ENCODE measurements at places on chromosomes 6 and 20.

DNA sequence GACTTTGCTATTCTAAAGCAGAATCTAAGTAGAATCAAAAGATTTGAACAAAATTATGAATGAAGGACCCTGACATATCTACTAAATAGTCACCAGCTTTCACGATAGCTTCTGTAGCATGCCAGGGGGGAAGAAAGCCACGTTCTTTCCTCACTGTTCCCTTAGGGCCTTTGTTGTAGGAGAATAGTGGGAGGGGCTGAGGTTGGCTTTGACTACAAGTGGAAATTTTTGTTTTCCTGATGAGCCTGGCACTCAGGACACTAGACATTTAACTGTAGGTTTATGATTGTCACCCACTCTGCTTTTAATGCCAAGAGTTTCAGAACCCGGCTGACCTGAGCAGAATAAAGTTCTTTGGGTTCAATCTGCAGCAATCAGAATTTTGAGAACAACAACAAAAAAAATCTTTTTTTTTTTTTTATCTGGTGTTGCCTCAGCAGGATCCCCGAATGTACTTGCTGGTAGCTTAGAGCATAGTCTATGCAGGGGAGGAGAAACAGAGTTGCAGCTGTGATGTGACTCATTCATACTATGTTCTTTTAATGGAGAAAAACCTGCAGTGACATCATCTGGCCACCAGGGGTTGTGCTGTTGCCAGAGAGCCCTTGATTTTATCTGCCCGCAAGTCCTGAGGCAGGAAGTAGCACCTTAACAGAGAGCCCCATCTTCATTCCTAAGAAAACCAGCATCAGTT lies 38.5 kb downstream of the TPD52L1 start:
- peaks cover 5% of the 10 kb centered on the region for H3K4me1 ChIP-seq
- DNase-seq, result peak; percentile 25

DNA sequence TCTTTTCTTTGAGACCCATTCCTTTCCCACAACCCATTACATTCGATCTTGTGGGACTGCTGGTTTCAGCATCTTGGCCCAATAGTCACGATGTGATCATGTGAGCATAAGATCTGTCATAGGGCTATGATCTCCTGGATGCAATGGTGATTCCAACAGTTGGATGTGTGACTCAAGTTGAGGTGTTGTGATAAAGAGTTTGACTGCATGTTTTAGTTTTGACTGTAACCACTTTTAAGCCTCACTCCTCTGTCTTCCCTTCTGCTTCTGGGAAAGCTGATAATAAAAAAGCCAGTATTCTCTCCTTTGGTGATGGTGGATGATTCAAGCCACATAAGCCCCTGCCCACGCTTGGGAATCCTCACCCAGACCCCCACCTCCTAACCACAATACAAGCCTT lies 117.0 kb upstream of the ASCC3 start:
- no peaks in the 10 kb centered on the region for H3K27me3 ChIP-seq
- H3K27ac ChIP-seq, result no peak overlapping the region
- H3K4me3 ChIP-seq, result no peak overlapping the region
- H3K36me3 ChIP-seq, result no peaks in the 10 kb centered on the region
- no peaks in the 10 kb centered on the region for H3K4me1 ChIP-seq

GRCh38 chr6:107237992-107238660 lies 122.8 kb upstream of the BEND3 start:
- DNase-seq, result no peak
- H3K4me3 ChIP-seq, result no peak overlapping the region
- H3K4me1 ChIP-seq, result no peaks in the 10 kb centered on the region
- no peak overlapping the region for H3K27ac ChIP-seq

- H3K4me1 ChIP-seq, result peaks cover 30% of the 10 kb centered on the region
- DNase-seq, result peak; percentile 89
- no peaks in the 10 kb centered on the region for H3K27me3 ChIP-seq
- H3K27ac ChIP-seq, result peak overlapping the region; percentile 97
These were observed 31.9 kb upstream of the TXLNB start for GRCh38 chr6:139323511-139324300.

DNA sequence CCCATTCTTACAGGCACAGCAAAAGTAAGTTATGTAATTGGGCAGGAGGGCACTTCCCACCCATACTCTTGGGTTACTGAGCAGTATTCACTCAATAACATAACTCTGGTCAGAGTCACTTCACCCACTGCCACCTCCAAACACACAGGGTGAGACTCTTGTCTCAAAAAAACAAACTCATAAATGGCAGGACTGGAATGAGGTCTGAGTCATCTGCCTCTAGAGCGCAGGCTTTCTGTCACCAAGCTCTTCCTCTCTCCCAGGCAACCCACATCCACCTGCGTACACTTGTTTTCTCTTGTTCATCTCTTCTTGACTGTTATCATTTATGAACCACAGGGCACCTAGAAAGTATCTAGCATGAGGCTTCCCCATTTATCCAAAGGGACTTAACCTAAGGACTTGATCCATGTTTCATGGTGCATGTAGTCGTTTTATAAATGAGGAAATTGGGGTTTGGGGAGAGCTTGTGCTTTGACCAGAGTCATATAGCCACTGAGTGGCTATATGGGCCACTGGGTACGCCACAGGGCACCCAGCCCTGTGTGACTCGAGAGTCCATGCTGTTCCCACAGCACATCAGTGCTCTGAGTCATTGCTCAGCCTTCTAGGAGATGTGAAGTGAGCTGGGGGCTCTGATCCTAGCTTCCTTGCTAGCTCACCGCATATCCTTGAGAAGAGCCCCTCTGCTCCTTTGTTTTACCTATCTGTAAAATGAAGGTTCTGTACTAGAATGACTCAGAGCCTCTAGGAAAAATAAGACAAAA lies 22.4 kb downstream of the C20orf173 start:
- no peaks in the 10 kb centered on the region for H3K27me3 ChIP-seq
- DNase-seq, result no peak
- H3K36me3 ChIP-seq, result peaks cover 96% of the 10 kb centered on the region

- H3K27ac ChIP-seq, result no peak overlapping the region
- H3K4me1 ChIP-seq, result peaks cover 3% of the 10 kb centered on the region
- no peaks in the 10 kb centered on the region for H3K36me3 ChIP-seq
- peaks cover 3% of the 10 kb centered on the region for H3K27me3 ChIP-seq
- H3K4me3 ChIP-seq, result no peak overlapping the region
- no peak for DNase-seq
These were observed 159.6 kb upstream of the PMEPA1 start for GRCh38 chr20:57869291-57869950.

DNA sequence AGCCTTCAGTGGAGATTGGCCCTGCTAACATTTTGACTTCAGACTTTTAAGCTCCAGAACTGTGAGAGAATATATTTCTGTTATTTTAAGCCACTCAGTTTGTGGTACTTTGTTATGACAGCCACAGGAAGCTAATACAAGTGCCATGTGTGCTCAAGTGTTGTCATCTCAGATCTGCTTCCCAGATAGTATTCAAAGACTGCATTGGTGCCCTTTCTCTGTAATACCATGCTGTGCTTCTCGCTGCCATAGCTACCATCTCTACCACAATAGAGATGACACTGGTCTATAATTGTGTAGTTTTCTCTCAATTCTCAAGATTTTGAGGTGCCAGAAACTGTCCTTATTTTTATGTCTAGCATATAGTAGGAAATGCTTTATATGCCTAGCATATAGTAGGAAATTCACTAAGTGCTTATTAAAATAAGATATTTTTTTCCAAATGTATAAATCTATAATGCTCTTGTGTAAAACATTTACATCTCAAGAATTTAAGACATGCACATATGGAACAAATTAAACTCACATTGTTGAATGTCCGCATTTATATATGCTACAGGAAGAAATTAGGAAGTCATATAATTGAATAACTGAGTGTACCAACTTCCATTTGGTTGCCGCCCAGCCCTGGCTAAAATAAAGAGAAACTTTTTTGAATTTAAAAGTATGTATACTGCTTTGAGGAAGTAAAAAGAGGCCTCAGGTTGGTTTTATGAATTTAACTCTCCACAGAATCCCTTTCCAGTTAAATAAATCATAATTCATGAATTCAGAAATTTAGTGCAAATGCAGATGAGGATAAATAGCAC lies 77.6 kb downstream of the TPBG start:
- no peak overlapping the region for H3K27ac ChIP-seq
- H3K36me3 ChIP-seq, result no peaks in the 10 kb centered on the region

DNA sequence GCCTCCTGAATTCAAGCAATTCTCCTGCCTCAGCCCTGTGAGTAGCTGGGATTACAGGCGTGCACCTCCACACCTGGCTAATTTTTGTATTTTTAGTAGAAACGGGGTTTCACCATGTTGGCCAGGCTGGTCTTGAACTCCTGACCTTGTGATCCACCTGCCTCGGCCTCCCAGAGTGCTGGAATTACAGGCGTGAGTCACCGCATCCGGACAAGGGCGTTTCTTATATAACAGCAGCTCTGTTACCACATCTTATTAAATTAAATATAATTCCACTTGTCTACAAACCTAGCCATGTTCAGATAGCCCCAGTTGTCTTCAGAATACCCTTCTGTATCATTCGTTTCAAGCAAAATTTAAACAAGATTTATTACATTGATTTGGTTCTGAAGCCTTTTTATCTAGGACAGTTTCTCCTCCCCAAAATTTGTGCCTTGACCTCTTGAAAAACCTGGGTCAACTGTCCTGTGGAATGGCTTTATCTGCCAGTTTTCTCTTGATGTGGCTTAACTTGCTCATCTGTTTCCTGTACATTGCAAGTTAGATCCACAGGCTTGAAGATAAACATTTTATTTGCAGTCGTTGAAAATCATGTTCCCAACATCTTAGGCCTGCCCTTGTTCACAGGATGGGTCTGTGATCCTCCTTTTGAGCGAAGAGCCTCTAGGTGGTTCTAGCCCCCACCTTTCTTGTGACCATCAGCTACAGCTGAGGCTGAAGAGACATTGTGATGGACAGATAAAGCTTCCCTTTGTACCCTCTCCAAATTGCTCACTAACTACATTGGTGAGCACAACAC lies 132.2 kb downstream of the ARID1B start:
- no peak overlapping the region for H3K27ac ChIP-seq
- peaks cover 17% of the 10 kb centered on the region for H3K4me1 ChIP-seq
- H3K36me3 ChIP-seq, result no peaks in the 10 kb centered on the region
- H3K4me3 ChIP-seq, result no peak overlapping the region
- DNase-seq, result no peak

GRCh38 chr20:346033-346639 lies 775 bp upstream of the NRSN2 start:
- DNase-seq, result no peak
- peaks cover 23% of the 10 kb centered on the region for H3K4me1 ChIP-seq
- H3K27me3 ChIP-seq, result no peaks in the 10 kb centered on the region
- H3K36me3 ChIP-seq, result no peaks in the 10 kb centered on the region

GRCh38 chr6:116352515-116353471 lies 18.0 kb upstream of the DSE start:
- no peak overlapping the region for H3K27ac ChIP-seq
- no peaks in the 10 kb centered on the region for H3K27me3 ChIP-seq
- H3K4me3 ChIP-seq, result no peak overlapping the region
- H3K4me1 ChIP-seq, result no peaks in the 10 kb centered on the region
- no peak for DNase-seq

DNA sequence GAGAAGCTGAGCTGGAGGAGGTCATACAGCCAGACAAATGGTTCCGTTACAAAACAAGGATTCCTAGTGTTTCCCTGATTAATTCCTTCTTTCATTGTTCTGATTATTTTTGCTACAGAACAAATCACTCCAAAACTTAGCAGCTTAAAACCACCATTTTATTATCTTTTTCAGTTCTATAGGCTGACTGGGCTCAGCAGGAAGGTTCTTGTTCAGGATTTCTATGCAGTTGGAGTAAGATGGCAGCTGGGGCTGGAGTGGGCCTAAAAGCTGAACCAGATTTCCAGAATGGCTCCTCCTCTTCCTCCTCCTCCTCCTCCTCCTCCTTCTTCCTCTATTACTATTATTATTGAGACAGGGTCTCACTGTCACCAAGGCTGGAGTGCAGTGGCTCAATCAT lies 112.2 kb upstream of the SHLD1 start:
- no peaks in the 10 kb centered on the region for H3K27me3 ChIP-seq
- H3K4me3 ChIP-seq, result no peak overlapping the region
- no peak overlapping the region for H3K27ac ChIP-seq
- H3K36me3 ChIP-seq, result no peaks in the 10 kb centered on the region
- peaks cover 6% of the 10 kb centered on the region for H3K4me1 ChIP-seq

- no peak for DNase-seq
- H3K27me3 ChIP-seq, result no peaks in the 10 kb centered on the region
- no peak overlapping the region for H3K27ac ChIP-seq
- no peak overlapping the region for H3K4me3 ChIP-seq
- peaks cover 48% of the 10 kb centered on the region for H3K36me3 ChIP-seq
- H3K4me1 ChIP-seq, result no peaks in the 10 kb centered on the region
These were observed 9.1 kb downstream of the MTG2 start for GRCh38 chr20:62191781-62192559.

DNA sequence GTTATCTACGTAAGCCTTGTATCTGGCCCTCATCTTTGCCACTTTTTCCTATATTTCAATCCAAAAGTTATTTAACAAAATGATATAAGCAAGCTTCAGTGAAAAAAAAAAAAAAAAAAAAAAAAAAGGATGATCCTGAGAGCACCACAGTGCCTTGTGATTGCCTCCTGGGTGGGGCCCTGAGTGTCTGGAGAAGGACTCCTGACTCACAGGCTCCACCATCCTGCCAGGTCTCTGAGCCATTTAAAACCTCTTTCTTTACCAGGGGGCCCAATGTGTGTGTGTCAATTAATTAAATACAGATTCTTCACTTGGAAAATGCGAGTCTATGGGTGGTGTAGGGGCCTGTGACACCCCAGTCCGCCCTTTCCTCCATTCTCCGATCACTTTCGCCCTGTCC lies 105.2 kb downstream of the SMOC2 start:
- no peak overlapping the region for H3K4me3 ChIP-seq
- no peaks in the 10 kb centered on the region for H3K4me1 ChIP-seq
- no peaks in the 10 kb centered on the region for H3K27me3 ChIP-seq
- H3K36me3 ChIP-seq, result no peaks in the 10 kb centered on the region

GRCh38 chr6:149963212-149963461 lies 606 bp upstream of the ULBP1 start:
- no peak for DNase-seq
- H3K4me3 ChIP-seq, result peak overlapping the region; percentile 55
- H3K27ac ChIP-seq, result no peak overlapping the region
- H3K36me3 ChIP-seq, result no peaks in the 10 kb centered on the region
- H3K4me1 ChIP-seq, result peaks cover 31% of the 10 kb centered on the region

DNA sequence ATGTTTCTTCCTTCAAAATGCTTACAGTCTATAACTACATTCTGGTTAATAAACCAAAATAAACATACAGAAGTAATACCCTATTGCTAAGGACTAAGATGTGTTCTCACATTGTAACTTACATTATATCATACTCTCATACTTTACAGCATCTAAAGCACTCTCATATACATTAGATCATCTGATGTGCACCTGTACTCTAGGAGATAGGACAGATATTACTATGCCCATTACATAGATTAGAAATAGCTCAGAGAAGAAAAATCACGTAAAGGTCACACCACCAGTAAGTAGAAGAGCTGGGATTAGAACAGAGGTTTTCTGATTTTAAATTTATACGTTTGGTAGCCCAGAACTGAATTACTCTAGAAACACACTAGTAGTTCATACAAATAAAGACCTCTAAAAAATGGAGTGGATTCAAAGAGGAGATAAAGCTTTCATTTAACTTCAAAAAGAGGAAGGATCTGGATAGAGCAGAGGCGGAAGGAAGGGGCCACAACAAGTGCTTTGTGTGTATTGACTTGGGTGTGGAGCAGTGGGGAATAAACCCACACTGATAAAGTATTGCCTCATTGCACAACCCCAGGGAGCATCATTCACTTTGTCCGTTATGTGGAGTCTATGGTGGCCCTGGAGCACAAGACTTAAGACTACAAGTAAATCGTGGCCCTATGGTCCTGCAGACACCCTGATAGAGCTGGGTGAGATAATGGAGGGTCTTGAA lies 30.9 kb downstream of the SLC2A12 start:
- no peaks in the 10 kb centered on the region for H3K4me1 ChIP-seq
- no peaks in the 10 kb centered on the region for H3K36me3 ChIP-seq
- no peaks in the 10 kb centered on the region for H3K27me3 ChIP-seq
- H3K27ac ChIP-seq, result no peak overlapping the region

Data from CD4-positive, alpha-beta T cell (primary cell).